ENCODE measurements at places on chromosomes 12 and 14. TPM values are rescaled to one million over a fixed set of nuclear protein-coding genes. Genes with fewer than 3 reads are reported as not detected.

Gene RPL10L
- total RNA-seq: not detected

Gene KRT73
- total RNA-seq: not detected

Gene KRT83
- 0.33 TPM for total RNA-seq

Gene RIMBP2
- not detected for total RNA-seq

DNA sequence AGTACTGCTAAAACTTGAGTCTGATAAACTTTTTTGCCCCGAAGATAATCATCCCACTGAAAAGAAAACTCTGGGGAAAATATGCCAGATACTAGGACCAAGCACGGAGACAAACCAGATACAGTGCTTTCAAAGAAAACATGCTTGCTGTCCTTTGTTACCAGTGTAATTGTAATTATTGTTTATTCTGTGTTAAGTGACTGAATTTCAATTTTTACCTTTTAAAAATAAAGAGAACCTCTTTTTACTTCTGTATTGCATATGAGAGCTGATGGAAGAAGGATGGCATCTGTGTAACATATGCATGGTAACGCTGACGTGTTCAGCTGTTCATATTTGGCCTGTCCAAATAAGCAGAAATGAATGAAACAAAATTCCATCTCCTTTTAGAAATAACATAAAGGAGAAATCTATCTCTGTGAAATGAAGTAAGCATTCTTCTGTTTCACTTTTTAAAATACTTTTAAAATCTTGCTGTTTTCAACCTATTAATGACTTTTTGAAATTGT is 22.5 kb downstream of the SLC35E3 start:
- H3K27ac ChIP-seq: no peak overlapping the region
- no peak overlapping the region for H3K4me3 ChIP-seq
- H3K27me3 ChIP-seq: no peaks in the 10 kb centered on the region
- H3K36me3 ChIP-seq: no peaks in the 10 kb centered on the region
- H3K4me1 ChIP-seq: no peaks in the 10 kb centered on the region

- no peak for DNase-seq
- H3K4me3 ChIP-seq: no peak overlapping the region
- no peak overlapping the region for H3K27ac ChIP-seq
Measured at GRCh38 chr12:130655010-130655409, 61.1 kb downstream of the RIMBP2 start.

DNA sequence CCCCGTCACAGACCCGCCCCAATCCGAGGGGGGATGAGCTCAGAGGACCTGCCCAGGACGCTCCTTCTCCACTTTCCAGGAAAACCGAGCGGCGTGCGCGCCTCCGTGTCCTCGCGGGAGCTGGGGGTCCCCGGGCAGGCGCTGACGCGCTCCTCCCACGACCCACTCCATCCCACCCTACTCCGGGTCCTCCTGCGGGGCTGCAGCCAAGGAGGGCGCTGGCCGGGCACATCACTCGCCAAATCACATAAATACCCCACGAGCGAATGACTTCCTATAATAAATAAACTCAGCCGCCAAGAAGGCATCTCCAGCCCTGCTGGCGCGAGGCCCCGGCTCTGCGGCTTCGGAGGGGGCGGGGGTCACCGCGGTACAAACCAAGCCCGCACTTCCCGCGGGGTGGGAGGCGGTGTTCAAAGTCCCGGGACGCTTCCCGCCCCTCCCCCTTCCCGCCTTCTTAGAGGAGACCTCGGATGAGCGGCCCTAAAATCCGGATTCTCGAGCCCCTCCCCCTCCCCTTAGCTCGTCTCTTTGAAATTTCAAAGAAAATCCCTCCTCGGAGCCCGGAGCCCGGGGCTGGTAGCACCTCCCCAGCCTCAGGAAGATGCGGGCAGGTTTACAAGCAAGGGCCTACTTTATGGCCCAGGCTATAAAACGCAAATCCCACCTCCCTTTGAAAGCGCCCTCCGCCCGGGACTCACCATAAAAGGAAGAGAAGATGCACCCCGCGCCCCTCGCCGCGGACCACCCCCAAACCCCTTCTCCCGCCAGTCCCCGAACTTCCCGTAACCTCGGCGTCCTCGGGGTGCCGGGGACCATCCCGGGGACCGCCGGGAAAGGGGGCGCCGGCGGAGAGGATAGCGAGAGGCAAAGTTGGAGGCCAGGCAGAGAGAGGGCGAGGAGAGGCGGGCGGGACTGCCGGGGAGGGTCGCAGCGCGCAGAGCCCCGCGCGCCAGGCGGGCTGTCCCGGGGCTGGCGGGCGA is 712 bp upstream of the FZD10 start:
- H3K36me3 ChIP-seq: no peaks in the 10 kb centered on the region
- H3K4me3 ChIP-seq: no peak overlapping the region
- no peak overlapping the region for H3K27ac ChIP-seq
- peaks cover 35% of the 10 kb centered on the region for H3K27me3 ChIP-seq

DNA sequence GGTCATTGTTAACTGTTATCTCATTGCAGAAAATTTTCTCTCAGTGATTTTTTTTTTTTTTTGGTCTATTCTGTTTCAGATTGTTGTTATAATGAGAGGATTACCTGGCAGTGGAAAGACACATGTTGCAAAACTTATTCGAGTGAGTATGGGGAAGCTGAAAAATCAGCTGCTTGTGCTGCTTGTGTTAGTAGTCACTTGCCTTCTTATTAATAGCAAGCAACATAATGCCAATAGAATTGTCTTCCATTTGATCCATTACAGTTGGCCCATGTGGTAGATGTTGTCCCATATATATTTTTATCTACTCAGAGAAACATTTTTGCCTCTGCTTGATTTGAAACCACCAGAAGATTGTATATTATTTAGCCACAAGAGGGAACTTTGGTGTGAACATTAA is 53.0 kb downstream of the YLPM1 start:
- no peak for DNase-seq
- H3K27me3 ChIP-seq: no peaks in the 10 kb centered on the region
- H3K36me3 ChIP-seq: peaks cover 68% of the 10 kb centered on the region
- H3K4me3 ChIP-seq: no peak overlapping the region
- H3K27ac ChIP-seq: no peak overlapping the region
- H3K4me1 ChIP-seq: no peaks in the 10 kb centered on the region

DNA sequence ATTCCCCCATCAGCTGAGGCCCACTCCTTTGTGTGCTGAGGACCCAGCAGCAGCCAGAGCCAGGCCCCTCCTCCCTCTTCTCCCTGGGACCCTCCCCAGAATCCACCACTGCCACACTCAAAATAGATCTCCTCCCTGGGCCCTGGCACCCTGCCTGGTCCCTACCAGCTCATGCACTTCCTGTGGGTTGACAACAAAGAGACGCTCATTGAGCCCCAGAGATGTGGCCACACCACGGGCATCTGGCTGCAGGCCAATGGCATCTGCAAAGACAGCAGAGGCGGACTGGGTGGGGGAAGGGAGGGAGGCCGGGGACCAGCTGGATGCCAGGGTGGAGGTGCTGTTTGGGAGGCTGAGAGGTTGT is 16.0 kb upstream of the ENDOU start:
- H3K4me3 ChIP-seq: no peak overlapping the region
- no peaks in the 10 kb centered on the region for H3K27me3 ChIP-seq
- H3K4me1 ChIP-seq: peaks cover 13% of the 10 kb centered on the region

Gene GPX2
- 4.3 TPM for total RNA-seq

DNA sequence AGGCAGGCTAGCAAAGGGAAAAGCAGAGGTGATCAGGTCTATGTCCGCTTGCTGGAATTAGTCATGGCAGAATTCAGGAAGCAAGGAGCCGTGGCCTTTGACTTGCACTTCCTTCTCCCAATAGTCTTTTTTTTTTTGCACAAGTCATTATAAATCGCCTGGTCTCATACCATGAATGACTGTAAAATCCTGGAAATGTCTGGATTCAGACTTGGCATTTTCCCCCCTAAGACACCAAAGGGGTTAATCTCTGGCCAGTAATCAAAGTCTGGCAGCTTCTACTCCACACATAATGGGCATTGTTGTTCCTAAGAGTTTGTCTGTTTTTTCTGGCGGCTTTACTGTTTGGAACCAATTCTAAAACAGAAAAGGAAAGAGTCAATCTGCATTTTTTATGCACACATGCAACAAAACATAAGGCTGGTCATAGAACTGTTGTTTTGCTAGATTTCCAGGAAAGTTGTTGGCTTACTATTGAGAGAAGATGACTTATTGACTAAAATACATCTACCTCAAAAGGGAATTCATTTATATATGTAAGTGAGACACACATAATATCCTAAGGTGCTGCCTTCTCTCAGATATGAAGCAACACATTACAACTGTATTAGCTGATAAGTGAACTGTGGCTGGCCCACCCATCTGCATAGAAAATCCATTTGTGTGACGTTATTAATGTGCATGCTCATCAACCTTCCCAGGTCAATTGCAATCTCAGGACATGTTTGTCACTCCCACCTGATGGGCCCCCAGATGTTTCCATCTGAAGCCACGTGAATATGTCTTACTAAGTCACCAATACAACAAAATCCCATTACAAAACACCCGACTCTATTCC is 157.3 kb downstream of the BTG1 start:
- H3K36me3 ChIP-seq: no peaks in the 10 kb centered on the region
- no peak for DNase-seq
- no peak overlapping the region for H3K27ac ChIP-seq
- peaks cover 27% of the 10 kb centered on the region for H3K4me1 ChIP-seq
- H3K27me3 ChIP-seq: no peaks in the 10 kb centered on the region

Data from PC-3 (cell line).